Small intestine (tissue), 16 donors: ENCODE measurements at places on chromosomes 16 and 17. TPM values are rescaled to one million over a fixed set of nuclear protein-coding genes. Genes with fewer than 3 reads are reported as not detected.

PIGS gene
- polyA plus RNA-seq: 28.6 TPM

KCTD19 gene
- not detected for polyA plus RNA-seq

GNGT2 gene
- polyA plus RNA-seq: 3.5 TPM

- H3K4me1 ChIP-seq: no peaks in the 10 kb centered on the region
- no peak overlapping the region for H3K27ac ChIP-seq
- peaks cover 16% of the 10 kb centered on the region for H3K36me3 ChIP-seq
Observed at GRCh38 chr17:78798695-78799559, 16.9 kb upstream of the CYTH1 start.

GRCh38 chr16:29663807-29664090, 702 bp downstream of the SPN start:
- H3K27ac ChIP-seq: peak overlapping the region; percentile 24
- H3K4me1 ChIP-seq: no peaks in the 10 kb centered on the region
- no peaks in the 10 kb centered on the region for H3K36me3 ChIP-seq
- H3K4me3 ChIP-seq: no peak overlapping the region

DNA sequence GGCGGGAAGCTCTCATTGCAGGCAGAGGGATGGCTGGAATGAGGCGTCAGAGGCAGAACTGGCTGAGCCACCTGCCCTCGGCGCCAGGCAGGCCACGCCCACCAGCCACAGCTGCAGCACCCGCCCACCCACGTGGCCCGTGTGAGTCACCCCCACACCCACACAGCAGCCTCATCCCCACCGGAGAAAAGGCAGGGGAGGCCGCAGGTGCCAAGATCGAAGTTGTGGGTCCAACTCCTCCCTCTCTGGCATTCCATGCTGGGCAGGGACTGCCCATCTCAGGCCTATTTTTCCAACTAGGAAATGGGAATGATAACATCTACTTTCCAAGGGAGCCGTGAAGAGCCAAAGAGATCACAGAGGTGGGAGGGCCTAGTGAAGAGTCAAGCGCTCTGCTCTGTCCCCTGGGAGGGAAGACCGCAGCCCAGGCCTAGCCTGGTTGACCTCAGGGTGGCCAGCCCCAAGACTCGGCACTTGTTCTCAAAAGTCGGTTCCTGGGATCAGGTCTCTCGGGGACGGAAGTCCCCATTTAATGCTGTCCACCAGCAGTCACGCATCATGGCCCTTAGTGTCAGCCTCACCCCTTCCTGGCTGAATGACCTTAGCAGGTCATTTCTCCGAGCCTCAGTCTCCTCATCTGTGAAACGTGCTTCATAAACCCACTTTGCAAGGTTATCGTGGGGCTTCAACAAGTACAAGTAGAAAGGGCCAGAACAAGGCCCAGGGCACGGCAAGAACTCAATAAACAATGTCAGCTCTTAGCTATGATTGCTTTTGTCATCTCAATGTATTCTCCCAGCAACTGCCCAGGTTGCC, at the start of gene TRPV3:
TRPV3 (minus strand) TSS at position 45 of the 816 bp plus-strand sequence. CDS start 2,962 bp downstream, outside the sequence.
- H3K27me3 ChIP-seq: no peaks in the 10 kb centered on the region
- peak within 1 kb of the TSS; percentile 18 for H3K4me3 ChIP-seq
- peak within 1 kb of the TSS; percentile 77 for H3K27ac ChIP-seq
- H3K4me1 ChIP-seq: no peaks in the 10 kb centered on the region
- H3K36me3 ChIP-seq: no peaks in the 10 kb centered on the region
- peak; percentile 83 for DNase-seq

- H3K4me3 ChIP-seq: no peak overlapping the region
- DNase-seq: peak; percentile 34
- no peaks in the 10 kb centered on the region for H3K4me1 ChIP-seq
Observed at GRCh38 chr17:6704470-6705052, 8.6 kb downstream of the SLC13A5 start.

- H3K4me3 ChIP-seq: no peak overlapping the region
- no peak for DNase-seq
- H3K27me3 ChIP-seq: no peaks in the 10 kb centered on the region
- H3K36me3 ChIP-seq: no peaks in the 10 kb centered on the region
Observed at GRCh38 chr17:67415291-67415690, 38.2 kb downstream of the PITPNC1 start.

DNA sequence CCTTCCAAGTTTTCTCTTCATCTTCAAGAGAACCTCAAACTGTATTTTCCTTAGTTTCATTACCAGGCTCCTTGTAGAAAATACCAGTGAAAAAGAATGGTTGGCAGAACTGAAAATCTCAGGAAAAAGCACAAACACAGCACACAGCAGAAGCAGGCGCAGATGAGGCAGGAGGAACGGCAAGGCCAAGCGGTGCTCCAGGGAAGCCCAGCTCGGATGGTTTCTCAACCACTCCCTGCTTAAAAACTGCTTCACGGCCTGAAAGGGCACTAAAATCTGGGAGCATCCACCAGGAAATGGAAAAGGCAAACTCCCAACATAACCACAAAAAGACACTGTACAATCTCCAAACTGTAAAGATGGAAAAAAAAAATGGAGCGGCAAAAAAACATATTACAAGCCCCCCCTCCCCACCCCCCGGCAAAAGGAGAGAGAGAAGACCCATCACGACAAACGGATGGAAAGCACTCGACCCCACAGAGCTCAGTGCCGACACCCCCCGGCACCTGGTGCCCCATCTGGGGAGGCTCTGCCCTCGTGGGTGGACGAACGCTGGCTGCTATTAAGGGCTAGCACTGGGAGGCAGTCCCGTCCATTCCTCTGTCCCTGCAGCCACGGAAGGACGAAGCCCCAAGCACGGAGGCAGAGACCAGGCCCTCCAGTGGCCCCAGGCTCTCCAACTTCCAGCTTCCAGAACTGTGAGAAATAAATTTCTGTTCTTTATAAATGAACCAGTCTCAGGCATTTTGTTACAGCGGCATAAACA, 127.5 kb downstream of the ZNF778 start:
- H3K4me1 ChIP-seq: peaks cover 33% of the 10 kb centered on the region
- no peak overlapping the region for H3K4me3 ChIP-seq
- H3K27ac ChIP-seq: peak overlapping the region; percentile 70

GRCh38 chr17:43694081-43694870, 32.6 kb upstream of the MEOX1 start:
- H3K4me1 ChIP-seq: no peaks in the 10 kb centered on the region
- H3K36me3 ChIP-seq: no peaks in the 10 kb centered on the region
- DNase-seq: peak; percentile 89
- H3K27ac ChIP-seq: no peak overlapping the region
- H3K4me3 ChIP-seq: no peak overlapping the region

GRCh38 chr17:42673885-42674754, 2.7 kb downstream of the PLEKHH3 start:
- peaks cover 2% of the 10 kb centered on the region for H3K27me3 ChIP-seq
- peaks cover 44% of the 10 kb centered on the region for H3K36me3 ChIP-seq
- peaks cover 2% of the 10 kb centered on the region for H3K4me1 ChIP-seq

DNA sequence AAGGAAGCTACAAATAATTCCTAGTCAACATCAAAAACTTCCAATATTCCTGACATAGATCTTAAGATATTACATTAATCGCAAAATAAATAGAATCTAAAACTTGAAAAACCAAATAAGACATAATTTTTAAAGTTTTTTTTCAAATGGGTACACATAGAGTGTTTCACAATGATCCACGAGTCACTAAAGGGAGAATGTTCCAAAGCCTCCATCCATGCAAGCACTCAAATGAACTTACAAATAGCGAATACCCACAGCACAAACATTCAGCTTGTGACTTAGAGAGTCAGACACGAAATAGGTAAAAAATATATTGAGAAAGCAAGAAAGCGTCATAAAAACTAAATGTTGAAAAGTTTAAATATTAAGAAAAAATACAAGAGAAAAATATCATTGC, 65.7 kb downstream of the CEP112 start:
- no peaks in the 10 kb centered on the region for H3K36me3 ChIP-seq
- H3K27ac ChIP-seq: no peak overlapping the region
- H3K4me1 ChIP-seq: no peaks in the 10 kb centered on the region
- no peak overlapping the region for H3K4me3 ChIP-seq
- peaks cover 1% of the 10 kb centered on the region for H3K27me3 ChIP-seq
- DNase-seq: no peak

DNA sequence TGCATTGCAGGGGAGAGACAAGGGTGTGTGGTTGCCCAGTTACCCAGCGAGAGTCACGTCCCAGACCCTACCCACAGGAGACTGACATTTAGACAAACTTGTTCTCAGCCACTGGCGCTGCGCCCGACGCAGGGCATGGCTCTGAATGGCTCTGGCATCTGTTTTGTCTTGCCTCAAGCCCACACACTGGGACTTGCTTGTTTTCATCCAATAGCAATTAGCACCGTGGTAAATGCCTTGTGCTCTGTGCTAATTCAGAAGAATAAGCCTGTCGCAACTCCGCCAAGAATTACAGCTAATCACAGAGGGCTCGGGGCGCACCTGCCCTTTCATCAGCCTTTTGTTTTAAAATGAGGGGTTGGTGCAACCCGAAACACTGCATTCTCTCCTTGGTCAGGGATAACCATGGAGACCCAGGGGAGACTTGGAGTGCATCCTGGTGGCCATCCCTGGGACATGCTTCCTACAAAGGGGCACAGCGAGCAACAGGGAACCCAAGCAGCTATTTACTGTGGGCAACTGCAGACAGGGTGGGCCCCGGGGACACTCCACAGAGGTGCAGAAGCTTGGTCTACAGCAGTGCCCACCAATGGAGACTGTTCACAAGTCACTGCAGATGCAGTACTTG, 220.6 kb upstream of the ZFHX3 start:
- no peaks in the 10 kb centered on the region for H3K36me3 ChIP-seq
- H3K27me3 ChIP-seq: no peaks in the 10 kb centered on the region
- H3K4me1 ChIP-seq: no peaks in the 10 kb centered on the region
- no peak overlapping the region for H3K4me3 ChIP-seq

GRCh38 chr16:84716740-84717139, 16.9 kb downstream of the USP10 start:
- H3K4me1 ChIP-seq: peaks cover 5% of the 10 kb centered on the region
- DNase-seq: no peak
- H3K4me3 ChIP-seq: no peak overlapping the region

DNA sequence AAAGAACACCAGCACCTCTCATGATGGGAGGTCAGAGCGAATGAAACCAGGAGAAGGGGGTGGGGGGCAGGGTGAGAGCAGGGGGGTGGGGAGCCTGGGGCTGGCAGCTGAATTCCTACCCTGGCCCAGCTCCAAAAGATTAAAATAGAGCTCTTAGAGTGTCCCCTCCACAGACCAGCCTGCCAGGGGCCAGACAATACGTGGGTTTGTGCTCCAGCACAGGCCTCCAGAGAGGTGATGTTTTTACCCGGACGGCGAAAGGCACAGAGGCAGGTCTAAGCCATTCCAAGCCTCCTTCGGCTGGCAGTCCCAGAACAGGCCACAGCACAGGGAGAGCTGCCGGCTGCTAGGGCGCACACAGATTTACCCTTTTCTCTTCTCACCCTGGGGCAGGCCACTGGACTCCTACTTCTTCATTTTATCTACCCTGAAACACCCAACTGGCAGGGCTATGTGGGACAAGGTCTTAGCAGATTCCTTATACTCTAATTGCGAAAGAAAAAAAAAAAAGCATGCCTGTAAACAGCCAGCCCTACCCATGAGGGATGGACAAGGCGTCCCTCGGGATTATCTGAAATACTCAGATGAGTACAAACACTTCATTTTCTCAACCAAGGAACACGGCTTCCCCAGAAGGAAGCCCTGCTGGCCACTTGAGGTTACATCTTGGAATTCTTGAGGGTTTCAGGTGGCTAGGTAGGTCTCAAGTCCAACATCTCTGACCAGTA, 71.9 kb upstream of the NOG start:
- H3K4me1 ChIP-seq: no peaks in the 10 kb centered on the region
- H3K27me3 ChIP-seq: no peaks in the 10 kb centered on the region
- no peak overlapping the region for H3K27ac ChIP-seq
- no peaks in the 10 kb centered on the region for H3K36me3 ChIP-seq

- no peaks in the 10 kb centered on the region for H3K4me1 ChIP-seq
- no peak overlapping the region for H3K4me3 ChIP-seq
- H3K27ac ChIP-seq: no peak overlapping the region
- H3K27me3 ChIP-seq: no peaks in the 10 kb centered on the region
Observed at GRCh38 chr17:43467981-43468581, 15.7 kb upstream of the DHX8 start.

GRCh38 chr17:41695954-41696757, 7.5 kb downstream of the EIF1 start:
- no peaks in the 10 kb centered on the region for H3K4me1 ChIP-seq
- no peak overlapping the region for H3K27ac ChIP-seq
- H3K4me3 ChIP-seq: no peak overlapping the region
- DNase-seq: peak; percentile 69

DNA sequence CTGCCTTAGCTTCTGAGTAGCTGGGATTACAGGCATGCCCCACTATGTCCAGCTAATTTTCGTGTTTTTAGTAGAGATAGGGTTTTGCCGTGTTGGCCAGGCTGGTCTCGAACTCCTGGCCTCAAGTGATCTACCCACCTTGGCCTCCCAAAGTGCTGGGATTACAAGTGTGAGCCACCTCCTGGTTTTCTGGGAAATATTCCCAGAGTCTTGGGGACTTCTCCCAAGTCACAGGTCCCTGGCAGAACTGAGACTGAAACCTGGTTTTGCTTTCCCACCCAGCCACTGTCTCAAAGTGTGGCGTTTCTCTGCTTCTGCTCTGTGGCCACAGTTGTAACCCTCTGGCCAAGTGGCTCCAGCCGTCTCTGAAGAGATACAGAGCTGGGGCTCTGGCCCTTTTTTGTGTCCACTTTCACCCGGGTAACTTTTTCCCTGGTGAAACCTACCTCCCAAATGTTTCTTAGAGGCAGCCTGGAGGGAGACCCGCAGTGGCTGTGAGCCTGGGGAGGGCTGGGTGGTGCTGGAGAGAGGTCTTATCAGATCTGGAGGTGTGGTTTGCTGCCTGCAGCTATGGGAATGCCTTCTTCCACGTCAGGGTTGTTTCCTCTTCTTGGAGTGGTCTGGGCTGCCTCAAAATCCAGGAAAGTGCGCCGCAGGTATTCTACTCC, 5.1 kb downstream of the KSR1 start:
- no peak overlapping the region for H3K4me3 ChIP-seq
- H3K27ac ChIP-seq: no peak overlapping the region
- DNase-seq: peak; percentile 46
- H3K36me3 ChIP-seq: no peaks in the 10 kb centered on the region

DNA sequence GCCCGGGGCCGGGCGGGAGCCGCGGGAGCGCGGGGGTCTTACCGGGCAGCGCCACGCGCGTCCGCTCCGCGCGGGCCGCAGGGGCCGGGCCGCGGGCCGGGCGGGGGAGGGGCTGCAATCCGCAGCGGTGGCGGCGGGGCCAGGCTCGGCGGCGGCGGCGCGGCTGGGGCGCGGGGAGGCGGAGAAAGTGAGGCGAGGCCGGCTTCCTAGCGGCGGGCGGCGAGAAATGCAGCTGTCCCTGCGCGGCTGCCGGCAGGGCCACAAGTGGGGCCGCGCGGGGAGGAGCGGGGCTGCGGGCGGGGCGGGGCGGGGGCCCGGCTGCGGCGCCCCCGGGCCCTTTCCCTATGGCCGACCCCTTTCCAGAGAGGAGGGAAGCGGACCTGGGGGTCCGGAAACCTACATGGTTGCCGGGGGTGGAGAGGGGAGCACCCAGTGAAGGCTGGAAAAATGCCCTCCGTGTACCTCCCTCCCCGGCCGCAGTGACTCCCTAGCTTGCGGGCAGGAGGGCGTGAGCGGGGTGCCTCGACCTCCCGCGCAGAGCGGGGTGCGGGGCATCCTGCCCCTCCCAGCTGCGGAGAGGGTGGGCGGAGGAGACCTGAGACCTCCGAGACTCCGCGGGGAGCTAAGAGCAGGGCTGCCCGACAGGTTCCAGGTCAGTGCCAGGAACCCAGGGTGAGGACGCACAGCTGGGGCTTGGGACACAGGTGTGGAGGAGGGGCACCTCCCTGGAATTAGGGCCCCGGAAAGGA, at the start of gene CUEDC1:
CUEDC1 (minus strand) TSS at position 230 of the 749 bp plus-strand sequence. CDS start 69,848 bp downstream, outside the sequence.
- H3K27ac ChIP-seq: peak within 1 kb of the TSS; percentile 38
- H3K4me1 ChIP-seq: peaks cover 19% of the 10 kb centered on the region
- peaks cover 3% of the 10 kb centered on the region for H3K36me3 ChIP-seq

- H3K27ac ChIP-seq: no peak overlapping the region
- peaks cover 5% of the 10 kb centered on the region for H3K27me3 ChIP-seq
- no peaks in the 10 kb centered on the region for H3K36me3 ChIP-seq
- no peak for DNase-seq
- no peak overlapping the region for H3K4me3 ChIP-seq
Observed at GRCh38 chr16:50437769-50438437, 69.1 kb upstream of the BRD7 start.
